ENCODE measurements at places on chromosomes 12 and 14. TPM values are rescaled to one million over a fixed set of nuclear protein-coding genes. Genes with fewer than 3 reads are reported as not detected.

GRCh38 chr14:63725786-63726460, 1.9 kb downstream of the SGPP1 start:
- ATAC-seq: no peak

- ATAC-seq: peak; percentile 66
Measured at GRCh38 chr12:23760495-23760894, 189.0 kb downstream of the SOX5 start.

DNA sequence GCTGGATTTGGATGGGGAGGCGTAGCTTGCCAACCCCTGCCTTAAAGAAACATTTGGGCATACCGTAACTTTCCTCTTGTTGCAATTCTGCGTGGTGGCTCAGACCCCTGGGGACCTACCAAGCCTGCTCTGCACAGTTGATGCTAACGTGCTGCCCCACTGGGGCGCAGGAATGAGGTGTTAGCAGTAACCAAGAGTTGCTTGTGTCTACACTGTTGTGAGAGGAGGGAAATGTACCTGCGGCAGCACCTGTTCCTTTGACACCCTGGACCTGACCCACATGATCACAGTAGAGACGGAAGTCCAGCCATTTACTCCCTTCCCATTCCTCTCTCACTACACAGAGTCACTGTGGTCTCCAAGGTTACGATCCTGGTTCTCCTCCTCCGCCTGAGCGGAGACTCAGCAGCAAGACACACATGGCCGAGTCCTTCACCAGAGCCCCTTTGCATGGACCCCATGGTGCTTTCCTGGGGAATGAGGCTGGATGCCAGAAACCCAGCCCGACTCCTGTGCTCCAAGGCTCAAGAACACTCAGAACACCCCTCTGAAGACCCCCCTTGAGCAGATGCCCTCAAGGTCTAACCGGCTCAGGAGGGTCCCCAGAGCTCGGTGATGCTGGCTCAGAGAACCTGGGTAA, 84.8 kb downstream of the FBXL14 start:
- no peak for ATAC-seq

DNA sequence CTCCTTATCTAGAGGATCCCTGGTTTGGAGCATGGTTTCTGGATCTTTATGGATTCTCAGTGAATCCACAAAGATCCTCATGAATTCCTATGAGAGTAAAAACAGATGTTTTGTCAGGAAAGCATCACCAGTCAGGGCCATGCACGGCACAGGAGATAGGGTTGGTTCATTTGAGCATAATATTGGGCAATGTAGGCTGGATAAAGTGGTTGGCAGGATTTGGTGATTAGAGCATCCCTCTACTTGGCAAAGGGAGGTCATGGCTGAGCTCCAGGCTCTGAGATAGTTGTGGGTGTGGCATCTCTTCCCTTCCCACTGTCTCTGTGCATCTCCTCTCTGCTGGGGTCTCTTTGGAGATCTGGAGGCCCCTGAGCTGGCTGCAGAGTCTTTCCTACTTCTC, 149.8 kb downstream of the DACT1 start:
- no peak for ATAC-seq

- ATAC-seq: no peak
Measured at GRCh38 chr12:52848661-52849255, at the start of gene KRT78. TSS of gene KRT78 (minus strand) at chr12:52848994. CDS start at chr12:52848930, 64 bp downstream.

DNA sequence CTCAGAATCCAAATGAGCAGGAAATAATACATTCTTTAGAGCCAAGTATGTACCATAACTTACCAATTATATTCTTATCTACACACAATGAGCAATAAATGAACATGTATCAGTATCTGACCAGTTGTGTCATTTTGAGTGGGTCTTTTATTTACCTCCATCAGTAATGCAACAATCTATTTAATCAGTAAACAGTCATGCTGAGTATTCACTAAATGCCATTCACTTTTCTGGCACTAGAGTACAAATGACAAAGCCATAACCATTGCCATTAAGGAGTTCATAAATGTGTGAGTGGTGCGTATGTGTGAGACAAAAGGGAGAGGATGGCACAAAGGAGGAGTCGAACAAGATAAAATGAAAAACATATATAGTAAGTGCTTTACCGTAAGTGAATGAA, 1.5 kb upstream of the STRAP start:
- no peak for ATAC-seq

DNA sequence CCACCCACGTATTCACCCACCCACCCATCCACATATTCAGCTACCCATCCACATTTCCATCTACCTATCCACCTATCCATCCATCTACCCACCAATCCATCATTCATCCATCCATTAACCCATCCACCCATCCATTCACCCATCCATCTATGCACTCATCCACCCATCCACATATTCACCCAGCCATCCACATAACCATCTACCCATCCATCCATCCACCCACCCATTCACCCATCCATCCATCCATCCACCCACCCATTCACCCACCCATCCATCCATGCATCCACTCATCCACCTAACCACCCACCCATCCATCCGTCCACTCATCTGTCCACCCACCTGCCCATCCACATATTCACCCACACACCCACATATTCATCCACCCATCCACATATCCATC, 70.5 kb downstream of the LGMN start:
- no peak for ATAC-seq

- ATAC-seq: no peak
Measured at GRCh38 chr14:105049753-105050550, 15.3 kb downstream of the GPR132 start.

GRCh38 chr12:9735601-9736000, 2.7 kb upstream of the CLECL1 start:
- no peak for ATAC-seq

- no peak for ATAC-seq
Measured at GRCh38 chr14:73833034-73833433, 18.6 kb upstream of the PTGR2 start.

DNA sequence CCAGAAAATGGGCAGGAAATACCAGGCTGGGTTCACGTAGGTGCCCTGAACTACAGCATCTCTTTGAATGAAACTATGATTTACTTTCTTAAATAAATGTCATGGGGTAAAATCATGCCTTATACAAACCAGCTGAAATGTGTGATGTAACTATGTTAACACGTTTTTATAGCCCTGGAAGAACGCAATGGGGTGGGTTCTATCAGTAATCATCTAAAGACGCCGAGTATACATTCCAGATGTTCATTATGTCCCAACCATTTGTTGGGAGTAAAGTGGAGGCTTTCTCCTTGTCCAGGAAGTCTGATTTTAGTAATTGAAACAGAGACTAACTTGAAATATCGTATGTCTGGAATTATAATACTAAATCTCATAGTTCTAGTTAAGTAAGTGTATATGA, 16.2 kb upstream of the IGF1 start:
- no peak for ATAC-seq

- no peak for ATAC-seq
Measured at GRCh38 chr12:75822416-75822815, 209.2 kb downstream of the PHLDA1 start.

GRCh38 chr12:27657296-27657695, 39.0 kb upstream of the REP15 start:
- no peak for ATAC-seq

GRCh38 chr14:65303190-65303898, 109.2 kb upstream of the FUT8 start:
- no peak for ATAC-seq

- no peak for ATAC-seq
Measured at GRCh38 chr12:131852551-131853299, 24.5 kb downstream of the MMP17 start.

- ATAC-seq: no peak
Measured at GRCh38 chr12:879641-880040, 69.9 kb downstream of the RAD52 start.

- no peak for ATAC-seq
Measured at GRCh38 chr14:43161477-43161876, 1345.6 kb downstream of the FSCB start.

- ATAC-seq: no peak
Measured at GRCh38 chr12:120851944-120852343, 52.2 kb downstream of the SPPL3 start.

DNA sequence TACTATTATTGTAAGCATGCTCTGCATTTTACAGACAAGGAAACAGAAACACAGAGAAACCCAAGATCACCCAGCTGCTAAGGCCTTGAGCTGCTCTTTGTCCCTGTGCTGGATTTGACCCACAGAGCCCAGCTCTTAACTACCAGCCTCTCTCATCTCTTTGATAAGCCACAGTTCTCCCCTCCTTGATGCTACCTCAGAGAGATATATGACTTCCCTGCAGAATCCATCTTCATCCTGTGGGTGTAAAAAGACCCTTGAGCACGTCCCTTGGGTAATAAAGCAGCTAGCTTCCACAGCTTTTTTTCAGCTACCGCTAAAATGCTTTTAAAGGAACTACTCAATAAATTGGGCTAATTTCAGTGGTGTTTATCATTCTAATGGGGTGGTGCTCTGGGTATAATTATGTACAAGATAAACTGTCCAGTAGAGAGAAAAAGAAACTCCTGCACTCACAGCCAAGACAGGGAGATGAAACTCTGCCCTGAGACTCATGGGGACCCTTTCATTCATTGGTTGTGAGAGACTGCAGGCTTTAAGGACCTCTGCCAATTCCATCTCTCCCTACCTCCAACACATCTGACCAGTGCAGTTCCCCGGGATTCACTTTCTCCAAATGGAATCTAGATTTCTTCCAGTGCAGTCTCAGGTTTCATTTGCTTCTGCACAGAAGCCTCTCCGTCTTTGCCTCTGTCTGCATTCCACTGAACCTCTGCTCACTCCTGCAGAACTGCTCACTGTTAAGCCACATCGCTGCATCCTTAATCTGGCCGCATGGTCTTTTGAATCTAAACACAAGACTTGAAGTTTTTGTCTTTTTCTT, 24.7 kb upstream of the NTF3 start:
- ATAC-seq: no peak

DNA sequence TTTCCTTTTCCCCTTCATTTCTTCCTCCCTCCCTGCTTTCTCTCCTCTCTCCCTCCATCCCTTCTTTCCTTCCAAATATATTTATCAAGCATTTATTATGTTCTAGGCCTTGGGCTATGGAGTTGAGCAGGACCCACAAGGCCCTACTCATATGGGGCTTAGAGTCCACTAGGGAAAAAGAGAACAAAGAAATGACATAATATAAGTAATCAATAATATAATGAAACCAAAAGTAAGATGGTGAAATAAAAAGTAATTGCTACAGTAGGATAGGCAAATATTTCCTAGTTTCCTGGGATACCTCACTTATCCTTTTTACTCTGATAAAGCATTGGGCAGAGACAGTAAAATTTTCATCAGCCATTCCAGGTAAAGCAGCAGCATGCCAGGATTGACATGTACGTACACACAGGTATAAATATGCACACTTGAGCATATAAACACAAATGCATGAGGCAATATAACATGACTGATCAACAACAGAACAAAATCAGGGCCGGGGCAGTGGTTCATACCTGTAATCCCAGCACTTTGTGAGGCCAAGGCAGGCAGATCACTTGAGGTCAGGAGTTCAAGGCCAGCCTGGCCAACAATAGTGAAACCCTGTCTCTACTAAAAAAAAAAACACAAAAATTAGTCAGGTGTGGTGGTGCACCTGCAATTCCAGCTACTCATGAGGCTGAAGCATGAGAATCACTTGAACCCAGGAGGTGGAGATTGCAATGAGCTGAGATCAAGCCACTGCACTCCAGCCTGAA, 35.5 kb upstream of the CSRP2 start:
- no peak for ATAC-seq

DNA sequence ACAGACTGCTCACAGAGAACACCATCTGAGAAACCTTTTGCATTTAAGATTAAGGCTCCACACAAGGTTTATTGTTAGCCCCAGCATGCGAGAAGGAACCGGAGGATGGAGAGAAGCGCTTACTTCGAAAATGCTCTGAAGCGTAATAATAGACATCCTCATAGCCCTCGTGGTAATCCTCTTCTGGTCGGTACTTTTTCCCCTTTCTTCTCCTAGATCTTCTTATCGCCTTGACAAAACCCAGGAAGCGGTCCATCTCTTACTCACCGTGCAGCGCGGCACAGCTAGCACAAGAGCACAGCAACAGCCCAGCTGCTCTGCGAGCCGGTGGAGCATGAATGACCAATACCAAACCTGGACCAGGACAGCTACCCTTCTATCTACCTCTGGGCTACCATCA, 125.1 kb upstream of the GRIP1 start:
- ATAC-seq: no peak

- no peak for ATAC-seq
Measured at GRCh38 chr12:3493043-3493858, 2.2 kb downstream of the PRMT8 start.

DNA sequence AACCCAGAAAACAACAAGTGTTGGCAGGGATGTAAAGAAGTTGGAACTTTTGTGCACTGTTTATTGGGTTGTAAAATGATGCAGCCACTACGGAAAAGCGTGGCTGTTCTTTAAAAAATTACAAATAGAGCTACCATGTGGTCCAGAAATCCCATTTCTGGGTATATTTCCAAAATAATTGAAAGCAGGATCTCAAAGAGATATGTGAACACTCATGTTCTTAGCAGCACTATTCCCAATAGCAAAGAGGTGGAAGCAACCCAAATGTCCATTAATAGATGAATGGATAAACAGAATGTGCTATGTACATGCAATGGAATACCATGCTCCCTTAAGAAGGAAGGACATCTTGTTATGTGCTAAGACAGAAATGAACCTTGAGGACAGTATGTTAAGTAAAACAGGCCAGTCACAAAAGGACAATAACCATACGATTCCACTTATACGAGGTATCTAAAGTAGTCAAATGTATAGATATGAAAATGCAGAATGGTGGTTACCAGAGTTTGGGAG, 249.5 kb downstream of the PHLDA1 start:
- ATAC-seq: no peak

GRCh38 chr14:104820669-104821228, 19.8 kb downstream of the ZBTB42 start:
- ATAC-seq: peak; percentile 20

GRCh38 chr14:34707722-34708121, 6.7 kb downstream of the CFL2 start:
- ATAC-seq: no peak

DNA sequence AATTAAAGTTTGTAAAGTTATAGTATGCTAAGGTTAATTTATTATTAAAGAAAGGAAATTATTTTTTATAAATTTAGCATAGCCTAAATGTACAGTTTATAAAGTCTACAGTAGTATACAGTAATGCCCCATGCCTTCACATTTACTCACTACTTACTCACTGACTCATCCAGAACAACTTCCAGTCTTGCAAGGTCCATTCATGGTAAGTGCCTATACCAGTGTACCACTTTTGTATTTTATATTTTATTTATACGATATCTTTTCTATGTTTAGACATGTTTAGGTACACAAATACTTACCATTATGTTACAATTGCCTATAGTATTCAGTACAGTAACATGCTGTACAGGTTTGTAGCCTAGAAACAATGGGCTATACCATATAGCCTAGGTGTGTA, 95.1 kb upstream of the GRIN2B start:
- no peak for ATAC-seq

- ATAC-seq: no peak
Measured at GRCh38 chr14:91103116-91103515, 10.8 kb upstream of the DGLUCY start.

Gene VDR
- 1.5 TPM for total RNA-seq

Gene INHBC
- not detected for total RNA-seq

Gene NXPH4
- total RNA-seq: 1.1 TPM

Gene FAM186B
- total RNA-seq: 0.69 TPM

Gene RNASE1
- total RNA-seq: 780 TPM

Gene SCN8A
- total RNA-seq: 1.2 TPM

Gene PTCSC3
- not detected for total RNA-seq

Gene GPD1
- 49.5 TPM for total RNA-seq

Gene FAR2
- 13.9 TPM for total RNA-seq

Gene MYG1
- 40.9 TPM for total RNA-seq

Gene RPGRIP1
- not detected for total RNA-seq

Gene LRP1-AS
- not detected for total RNA-seq

Gene BHLHE41
- total RNA-seq: 5.3 TPM

Gene TAS2R10
- total RNA-seq: not detected

Gene LIN7A
- total RNA-seq: 6.6 TPM

Measured in gastroesophageal sphincter (tissue), 4 donors.